ENCODE measurements at places on chromosomes 1 and 21.

DNA sequence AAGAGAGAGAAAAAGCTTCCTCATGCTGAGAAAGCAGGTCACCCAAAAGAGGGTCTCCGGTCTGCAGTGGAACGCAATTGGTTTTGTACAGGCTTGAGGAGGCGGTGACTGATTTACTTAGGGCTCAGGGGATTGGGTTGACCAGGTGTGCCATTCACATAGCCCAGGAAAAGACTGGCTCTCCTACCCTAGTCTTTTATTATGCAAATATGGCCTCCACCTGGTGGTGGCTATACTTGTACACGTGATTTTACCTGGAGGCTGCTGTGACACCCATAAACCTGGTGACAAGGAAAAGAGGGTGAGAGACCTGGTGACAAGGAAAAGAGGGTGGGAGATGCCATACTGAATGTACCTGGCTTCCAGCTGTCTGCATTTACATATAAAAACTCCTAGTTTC is 49.9 kb downstream of the DNTTIP2 start:
- no peak for DNase-seq

DNA sequence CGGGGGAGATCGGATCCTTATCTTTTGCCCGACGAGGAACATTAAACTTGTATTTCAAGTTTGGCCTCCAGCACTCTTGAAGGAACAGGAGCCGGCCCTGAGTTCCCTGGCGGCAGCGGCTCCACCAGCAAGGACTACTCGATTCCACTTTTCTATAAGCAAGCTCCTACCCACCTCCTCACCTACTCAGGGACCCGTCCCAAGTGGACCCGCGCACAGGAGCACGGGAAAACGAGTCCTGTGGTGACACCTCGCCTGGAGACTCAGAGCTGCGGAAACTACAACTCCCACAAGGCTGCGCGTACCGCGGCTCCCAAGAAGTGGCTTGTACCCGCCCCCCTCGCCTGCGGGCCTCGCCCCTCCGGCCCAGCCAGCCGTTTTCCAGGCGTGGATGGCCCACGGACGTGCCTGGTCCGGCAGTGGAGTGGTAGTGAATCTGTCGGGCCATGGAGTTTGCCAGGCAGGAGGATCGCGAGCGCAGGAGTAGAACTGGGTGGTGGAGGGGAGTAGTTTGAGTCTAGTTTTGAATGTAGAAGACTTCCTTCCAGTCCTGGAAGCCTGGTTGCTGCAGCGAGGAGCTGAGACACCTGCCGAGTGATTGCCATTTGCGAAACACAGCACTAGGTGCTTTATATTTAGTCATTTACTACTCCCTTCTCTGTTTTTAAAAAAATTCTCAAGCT is at the start of gene ACP6:
Gene ACP6, minus strand, starts transcription at position 206 of the 683 bp plus-strand sequence. CDS start 476 bp downstream, outside the sequence.
- DNase-seq: peak; percentile 96

GRCh38 chr1:96211202-96211601 is 510.4 kb upstream of the PTBP2 start:
- DNase-seq: no peak

- DNase-seq: no peak
These were observed 18.0 kb upstream of the PTP4A2 start for GRCh38 chr1:31955917-31956736.
